GM18507 (cell line): ENCODE measurements at places on chromosomes 11 and 22.

DNA sequence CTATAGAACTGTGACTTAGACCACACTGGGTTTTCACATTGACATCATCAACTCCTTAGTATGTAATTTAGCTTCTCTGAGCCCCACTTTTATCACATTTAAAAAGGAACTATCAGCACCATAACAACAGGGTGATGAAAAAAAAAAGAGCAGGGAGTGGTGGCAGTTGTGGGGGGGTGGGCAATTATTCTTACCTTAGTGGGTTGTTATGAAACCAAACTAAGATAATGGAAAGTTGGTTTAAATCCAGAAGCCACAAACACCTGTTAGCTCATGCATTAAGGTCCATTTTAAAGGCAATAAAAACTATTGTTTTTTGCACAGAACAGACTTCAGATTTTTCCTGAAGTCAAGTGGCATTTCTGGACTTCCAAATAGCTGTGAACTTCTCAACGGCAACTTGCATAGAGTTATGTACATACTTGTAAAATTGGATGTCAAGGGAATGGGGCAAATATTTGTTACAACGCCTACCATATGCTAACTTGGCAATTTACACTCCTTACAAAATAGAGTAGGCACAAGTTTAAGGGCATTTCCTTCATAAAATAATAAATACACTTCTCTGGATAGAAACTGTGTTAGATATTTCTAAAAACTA lies 793.6 kb downstream of the DLG2 start:
- DNase-seq = no peak

DNA sequence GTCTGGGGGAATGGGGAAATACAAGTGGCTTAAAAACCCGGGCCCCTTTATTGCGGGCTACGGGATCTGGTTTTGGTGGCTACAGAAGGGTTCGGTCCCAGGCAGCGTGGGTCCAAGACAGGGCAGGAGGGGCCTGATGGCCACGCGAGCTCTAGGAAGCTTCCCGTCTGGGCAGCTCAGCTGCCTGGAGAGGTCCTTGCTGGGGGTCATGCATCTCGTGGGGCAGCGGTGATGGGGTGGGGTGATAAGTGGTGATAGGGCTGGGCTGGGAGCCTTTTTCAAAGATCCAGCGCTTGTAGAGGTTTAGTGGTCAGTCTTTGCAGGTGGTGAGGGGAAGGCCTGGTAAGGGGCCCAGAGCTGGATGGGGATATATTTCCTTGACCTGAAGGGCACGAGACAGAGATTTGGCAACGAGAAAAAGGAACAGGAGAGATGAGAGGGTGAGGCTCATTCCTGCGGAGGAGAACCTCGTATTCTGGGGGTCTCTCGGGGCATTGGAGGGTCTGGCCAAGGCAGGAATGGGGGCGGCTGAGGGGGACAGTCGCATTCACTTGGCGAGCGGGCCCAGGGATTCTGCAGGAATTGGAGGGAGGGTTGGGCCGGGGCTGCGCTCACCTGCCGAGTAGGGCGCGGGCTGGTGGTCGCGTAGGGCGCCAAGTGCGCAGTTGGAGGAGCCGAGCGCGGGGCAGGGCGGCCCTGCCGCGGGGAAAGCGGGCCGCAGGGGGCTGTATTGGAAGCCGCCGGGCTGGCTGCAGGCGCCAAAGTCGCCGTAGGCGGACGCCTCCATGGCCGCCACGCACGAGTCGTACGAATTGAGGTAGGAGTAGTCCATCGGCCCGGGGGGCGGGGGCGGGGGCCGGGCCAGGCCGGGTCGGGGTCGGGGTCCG lies 560 bp downstream of the PHOX2A start:
- DNase-seq = no peak

GRCh38 chr11:13596611-13597326 lies 71.7 kb upstream of the FAR1 start:
- DNase-seq = no peak

GRCh38 chr11:84930863-84931262 lies 696.3 kb downstream of the DLG2 start:
- no peak for DNase-seq

DNA sequence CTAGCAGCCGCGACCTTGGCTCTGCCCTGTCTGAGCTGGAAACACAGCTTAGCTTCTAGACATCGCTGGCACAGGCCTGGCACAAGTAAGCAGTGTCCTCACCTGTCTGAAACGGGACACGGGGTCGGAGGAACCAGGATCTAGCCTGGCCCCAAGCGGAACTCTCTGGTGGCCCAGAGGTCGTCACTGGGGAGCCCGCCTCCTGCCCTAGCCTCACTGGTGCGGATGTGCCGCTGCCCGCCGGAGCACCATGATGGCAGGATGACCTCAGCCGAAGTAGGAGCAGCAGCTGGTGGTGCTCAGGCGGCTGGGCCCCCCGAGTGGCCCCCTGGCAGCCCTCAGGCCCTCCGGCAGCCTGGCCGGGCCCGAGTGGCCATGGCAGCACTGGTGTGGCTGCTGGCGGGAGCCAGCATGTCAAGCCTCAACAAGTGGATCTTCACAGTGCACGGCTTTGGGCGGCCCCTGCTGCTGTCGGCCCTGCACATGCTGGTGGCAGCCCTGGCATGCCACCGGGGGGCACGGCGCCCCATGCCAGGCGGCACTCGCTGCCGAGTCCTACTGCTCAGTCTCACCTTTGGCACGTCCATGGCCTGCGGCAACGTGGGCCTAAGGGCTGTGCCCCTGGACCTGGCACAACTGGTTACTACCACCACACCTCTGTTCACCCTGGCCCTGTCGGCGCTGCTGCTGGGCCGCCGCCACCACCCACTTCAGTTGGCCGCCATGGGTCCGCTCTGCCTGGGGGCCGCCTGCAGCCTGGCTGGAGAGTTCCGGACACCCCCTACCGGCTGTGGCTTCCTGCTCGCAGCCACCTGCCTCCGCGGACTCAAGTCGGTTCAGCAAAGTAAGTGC lies 871 bp downstream of the SLC35E4 start:
- no peak for DNase-seq

DNA sequence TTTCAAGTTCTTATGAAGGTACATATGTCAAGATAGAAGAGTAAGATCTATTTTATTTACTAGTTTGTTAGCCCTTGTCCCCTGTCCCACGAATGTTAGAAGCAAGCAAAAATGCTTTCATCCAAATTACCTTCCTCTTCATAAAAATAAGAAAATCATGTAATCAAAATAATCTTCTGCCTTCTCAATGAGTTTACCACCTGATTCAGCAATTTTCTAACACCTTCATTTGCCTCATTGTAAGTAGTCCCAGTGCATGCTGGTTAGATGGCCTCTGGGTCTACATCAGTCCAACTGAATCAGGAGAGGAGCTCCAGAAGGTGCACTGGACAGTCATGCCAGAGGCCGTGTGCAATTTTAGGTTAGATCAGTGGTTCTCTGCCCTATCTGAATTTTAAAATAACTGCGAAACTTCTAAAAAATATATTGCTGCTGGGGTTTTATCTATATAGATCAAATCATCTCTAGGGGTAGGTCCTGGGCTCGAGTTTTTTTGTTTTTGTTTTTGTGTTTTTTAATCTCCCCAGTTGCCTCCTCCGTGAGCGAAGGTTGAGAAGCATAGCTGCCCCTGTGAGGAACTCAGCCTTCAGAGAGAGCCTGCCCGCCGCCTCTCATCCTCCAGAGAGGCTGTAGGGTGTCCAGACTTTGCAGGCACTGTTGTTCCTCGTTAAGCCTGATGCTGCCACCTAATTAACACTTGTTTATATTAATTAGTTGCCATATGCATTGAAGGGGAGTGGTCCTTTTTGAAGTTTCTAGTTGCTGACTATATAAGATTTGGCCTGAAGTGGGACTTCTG lies 32.2 kb downstream of the C22orf31 start:
- no peak for DNase-seq

DNA sequence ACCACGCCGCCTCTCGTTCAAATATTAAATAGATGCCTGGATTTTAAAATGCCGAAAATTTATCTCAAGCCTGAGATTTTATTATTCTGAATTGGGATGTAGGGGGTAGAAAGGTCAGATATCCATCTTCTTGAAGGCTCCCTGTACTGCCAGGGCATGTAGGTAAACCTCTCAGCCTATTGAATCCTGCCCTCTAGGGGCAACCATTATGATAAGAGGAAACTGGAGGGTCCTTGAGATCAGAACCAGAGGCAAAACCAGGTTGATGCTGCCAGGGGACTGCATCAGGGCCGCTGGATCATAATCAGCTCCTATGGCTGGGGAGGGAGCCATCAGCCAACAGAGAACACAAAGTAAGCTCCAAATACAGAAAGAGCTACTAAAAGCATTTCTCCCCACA lies 92.4 kb downstream of the KCNC1 start:
- no peak for DNase-seq

DNA sequence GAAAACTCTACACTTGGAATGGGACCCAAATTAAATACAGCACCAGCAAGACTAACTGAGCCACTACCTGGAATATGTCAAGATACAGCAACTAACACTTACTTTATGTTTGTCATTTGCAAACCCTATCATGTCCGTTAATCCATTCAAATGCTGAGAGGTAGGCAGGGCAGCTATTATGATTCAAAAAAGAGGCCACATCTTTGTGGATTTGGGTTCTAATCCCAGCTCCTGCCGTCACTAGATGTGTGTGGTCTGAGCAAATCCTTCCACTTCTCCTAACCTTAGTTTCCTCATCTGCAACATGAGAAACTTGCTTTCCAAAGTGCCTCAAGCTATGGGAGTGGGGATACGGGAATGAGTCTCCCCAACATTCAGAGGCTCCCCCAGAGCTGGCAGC lies 24.2 kb downstream of the FLI1 start:
- no peak for DNase-seq
